ENCODE measurements at places on chromosomes 4 and X. TPM values are rescaled to one million over a fixed set of nuclear protein-coding genes. Genes with fewer than 3 reads are reported as not detected.

ZFP42 gene
- total RNA-seq, result under 0.01 TPM

SYNPO2 gene
- total RNA-seq, result 17.0 TPM

NOX1 gene
- not detected for total RNA-seq

XAGE1A gene
- not detected for total RNA-seq

TSR2 gene
- total RNA-seq, result 9.0 TPM

APEX2 gene
- 12.0 TPM for total RNA-seq

PRDM8 gene
- total RNA-seq, result 29.3 TPM

SOX3 gene
- not detected for total RNA-seq

CC2D2A gene
- 18.8 TPM for total RNA-seq

VEGFC gene
- 59.7 TPM for total RNA-seq

PLXNA3 gene
- 21.2 TPM for total RNA-seq

HCCS gene
- total RNA-seq, result 28.4 TPM

OTUD4 gene
- total RNA-seq, result 48.0 TPM

ATRX gene
- 66.7 TPM for total RNA-seq

RASSF6 gene
- 0.14 TPM for total RNA-seq

SHISA3 gene
- total RNA-seq, result not detected

MTM1 gene
- 8.3 TPM for total RNA-seq

ITM2A gene
- total RNA-seq, result not detected

PCDH19 gene
- total RNA-seq, result under 0.01 TPM

SLC2A9 gene
- 0.43 TPM for total RNA-seq

SLAIN2 gene
- total RNA-seq, result 39.4 TPM

CCDC110 gene
- total RNA-seq, result 0.29 TPM

FABP2 gene
- not detected for total RNA-seq

PHOX2B gene
- total RNA-seq, result not detected

ZBTB33 gene
- 7.4 TPM for total RNA-seq

TRIM61 gene
- total RNA-seq, result 2.7 TPM

ZFYVE28 gene
- 7.4 TPM for total RNA-seq

ARL9 gene
- total RNA-seq, result 0.22 TPM

POU3F4 gene
- not detected for total RNA-seq

SPANXA2 gene
- not detected for total RNA-seq

TEX11 gene
- total RNA-seq, result not detected

SPANXD gene
- total RNA-seq, result not detected

MTTP gene
- total RNA-seq, result not detected

TNMD gene
- not detected for total RNA-seq

SPP1 gene
- total RNA-seq, result 1.5 TPM

RS1 gene
- not detected for total RNA-seq

GNRHR gene
- not detected for total RNA-seq

GC gene
- not detected for total RNA-seq

SETD7 gene
- total RNA-seq, result 78.9 TPM

CXorf49B gene
- not detected for total RNA-seq

CD38 gene
- not detected for total RNA-seq

EGFL6 gene
- 7.7 TPM for total RNA-seq

ABLIM2 gene
- 0.22 TPM for total RNA-seq

COX18 gene
- total RNA-seq, result 43.2 TPM

SMIM9 gene
- not detected for total RNA-seq

DDIT4L gene
- total RNA-seq, result 12.5 TPM

ABCG2 gene
- total RNA-seq, result 17.8 TPM

HNRNPD gene
- total RNA-seq, result 24.7 TPM

GPR119 gene
- not detected for total RNA-seq

CDS1 gene
- under 0.01 TPM for total RNA-seq

MAGEB17 gene
- not detected for total RNA-seq

SMR3B gene
- total RNA-seq, result not detected

SLC10A4 gene
- not detected for total RNA-seq

TCEAL2 gene
- not detected for total RNA-seq

HMX1 gene
- total RNA-seq, result not detected

ZIC3 gene
- total RNA-seq, result not detected

GSX2 gene
- total RNA-seq, result not detected

CSAG1 gene
- not detected for total RNA-seq

EVC2 gene
- total RNA-seq, result 12.2 TPM

All from placental pericyte (primary cell).